ENCODE measurements at places on chromosomes 11 and 22.

DNA sequence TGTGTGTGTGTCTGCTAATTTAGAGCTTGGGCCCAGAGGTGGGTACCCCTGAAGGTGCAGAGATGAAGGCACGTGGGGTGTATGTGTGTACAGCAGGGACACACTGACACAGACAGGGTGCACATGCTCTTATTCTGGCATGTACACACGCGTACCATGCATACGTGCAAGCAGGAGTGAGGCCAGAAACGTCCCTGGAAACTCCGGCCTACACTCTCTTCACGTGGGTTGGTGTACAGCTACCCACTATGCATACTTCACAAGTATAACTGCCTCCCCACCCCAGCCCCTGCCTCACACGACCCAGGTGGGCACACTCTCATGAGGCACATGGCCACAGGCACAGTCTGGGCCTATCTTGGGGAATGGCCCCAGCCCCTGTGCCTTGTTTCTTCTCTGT is 27.5 kb upstream of the JAM3 start:
- DNase-seq, result no peak

- DNase-seq, result peak; percentile 19
These were observed at the start of gene CNTF for GRCh38 chr11:58622344-58622743. CNTF (plus strand) TSS chr11:58622665; CDS start chr11:58622753, 88 bp downstream.

- DNase-seq, result no peak
These were observed 2.5 kb upstream of the MS4A13 start for GRCh38 chr11:60512651-60513225.

GRCh38 chr11:132907651-132908413 is 624.5 kb downstream of the OPCML start:
- DNase-seq, result no peak

DNA sequence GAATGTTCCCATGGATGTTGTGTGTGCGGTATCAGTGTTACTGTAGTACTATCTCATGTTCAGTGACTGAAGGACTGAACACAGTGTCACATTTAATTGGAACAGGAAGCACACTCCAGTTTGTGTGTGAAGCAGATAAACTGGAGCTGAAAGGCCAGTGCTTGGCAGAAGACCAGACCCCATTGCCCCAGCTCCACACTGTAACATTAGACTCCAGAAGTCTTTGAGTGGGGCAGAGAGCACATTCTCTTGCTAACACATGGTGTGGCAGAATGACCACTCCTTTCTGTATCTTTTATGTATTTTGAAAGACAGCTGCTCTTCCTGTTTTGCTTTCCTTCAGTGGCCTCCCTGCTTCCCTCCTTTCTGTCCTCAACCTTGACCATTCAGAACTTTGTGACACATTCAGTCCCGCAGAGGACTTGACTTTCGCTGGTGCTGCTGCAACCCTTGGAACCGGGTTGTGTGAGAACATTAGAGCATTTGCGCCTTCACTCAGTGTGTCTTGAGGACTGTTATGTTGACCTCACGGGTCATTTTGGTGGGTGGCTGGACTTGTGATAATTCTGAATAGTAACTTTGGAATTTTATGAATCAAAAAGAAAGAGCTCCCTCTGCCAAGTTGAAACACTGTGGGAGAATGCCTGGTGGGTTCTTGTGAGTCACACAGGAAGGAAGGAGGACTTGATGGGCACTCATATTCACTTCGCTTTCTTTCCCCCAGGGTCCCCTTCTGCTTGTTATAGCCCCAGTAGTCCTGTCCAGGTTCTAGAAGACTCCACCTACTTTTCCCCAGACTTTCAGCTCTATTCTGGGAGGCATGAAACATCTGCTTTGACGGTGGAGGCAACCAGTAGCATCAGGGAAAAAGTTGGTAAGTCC is 26.4 kb downstream of the AMOTL1 start:
- DNase-seq, result peak; percentile 95

DNA sequence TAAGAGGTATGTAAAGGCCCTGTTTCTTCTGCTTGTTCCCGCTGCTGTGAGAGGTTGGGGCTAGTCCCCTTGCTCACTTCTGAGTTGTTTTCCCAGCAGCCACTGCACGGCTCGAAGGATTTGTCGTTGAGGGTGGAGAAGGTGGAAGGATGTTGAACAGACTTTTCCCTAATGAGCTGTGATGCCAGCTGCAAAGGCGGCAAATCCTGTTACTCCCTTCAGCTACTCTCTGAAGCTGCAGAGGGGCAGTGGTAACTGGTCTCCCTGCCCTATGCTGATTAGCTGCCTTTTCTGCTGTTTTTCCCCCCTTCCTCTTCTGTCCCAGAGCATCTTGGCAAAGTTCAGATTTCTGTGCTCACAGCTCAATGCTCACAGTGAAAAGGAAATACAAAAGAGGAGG is 90.4 kb upstream of the SLC25A18 start:
- no peak for DNase-seq

- DNase-seq, result peak; percentile 94
These were observed at the start of gene CD248 for GRCh38 chr11:66316849-66317251. CD248 (minus strand) TSS chr11:66317044; CDS start chr11:66317027, 17 bp downstream.

- no peak for DNase-seq
These were observed 101.9 kb upstream of the VPREB1 start for GRCh38 chr22:22142661-22143060.

- no peak for DNase-seq
These were observed 40.5 kb downstream of the LARGE1 start for GRCh38 chr22:33879796-33880195.

DNA sequence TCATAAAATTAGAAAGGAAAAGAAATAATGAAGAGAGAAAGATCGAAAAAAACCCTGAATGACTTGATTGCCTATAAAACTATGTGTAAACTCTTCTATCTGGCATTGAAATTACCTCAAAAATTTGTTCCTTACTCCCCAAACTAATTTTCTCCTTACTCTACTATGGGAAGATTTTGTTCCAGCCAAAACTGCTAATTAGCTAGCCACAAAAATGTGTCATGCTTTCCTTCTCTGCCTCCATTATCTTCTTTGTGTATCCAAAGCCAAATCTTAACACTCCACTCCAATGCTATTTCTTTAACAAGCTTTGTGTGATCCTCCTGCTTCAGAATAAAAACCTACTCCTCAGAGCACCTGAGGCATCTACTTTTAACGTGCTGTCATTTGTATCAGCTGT is 831.2 kb downstream of the METTL15 start:
- DNase-seq, result peak; percentile 26

DNA sequence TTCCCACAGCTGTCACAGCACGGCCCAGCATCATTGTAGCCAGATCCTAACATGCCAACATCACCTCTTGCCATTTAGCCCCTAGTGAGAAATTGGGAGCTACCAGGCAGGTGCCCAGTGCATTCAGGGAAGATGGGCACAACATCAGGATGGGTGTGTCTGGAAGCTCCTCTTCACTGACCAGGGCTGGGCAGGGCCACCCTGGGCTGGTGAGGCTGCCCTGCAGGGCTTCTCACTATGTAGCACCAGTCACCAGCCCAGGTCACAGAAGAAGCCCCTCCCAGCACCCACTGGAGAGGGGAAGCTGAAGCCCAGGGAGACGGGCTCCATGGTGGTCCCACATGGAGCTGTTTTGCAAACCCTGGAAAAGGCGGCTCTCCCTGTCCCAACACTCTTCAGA is 13.9 kb downstream of the ZNF74 start:
- DNase-seq, result no peak

GRCh38 chr22:25666308-25666707 is 75.7 kb upstream of the MYO18B start:
- no peak for DNase-seq

DNA sequence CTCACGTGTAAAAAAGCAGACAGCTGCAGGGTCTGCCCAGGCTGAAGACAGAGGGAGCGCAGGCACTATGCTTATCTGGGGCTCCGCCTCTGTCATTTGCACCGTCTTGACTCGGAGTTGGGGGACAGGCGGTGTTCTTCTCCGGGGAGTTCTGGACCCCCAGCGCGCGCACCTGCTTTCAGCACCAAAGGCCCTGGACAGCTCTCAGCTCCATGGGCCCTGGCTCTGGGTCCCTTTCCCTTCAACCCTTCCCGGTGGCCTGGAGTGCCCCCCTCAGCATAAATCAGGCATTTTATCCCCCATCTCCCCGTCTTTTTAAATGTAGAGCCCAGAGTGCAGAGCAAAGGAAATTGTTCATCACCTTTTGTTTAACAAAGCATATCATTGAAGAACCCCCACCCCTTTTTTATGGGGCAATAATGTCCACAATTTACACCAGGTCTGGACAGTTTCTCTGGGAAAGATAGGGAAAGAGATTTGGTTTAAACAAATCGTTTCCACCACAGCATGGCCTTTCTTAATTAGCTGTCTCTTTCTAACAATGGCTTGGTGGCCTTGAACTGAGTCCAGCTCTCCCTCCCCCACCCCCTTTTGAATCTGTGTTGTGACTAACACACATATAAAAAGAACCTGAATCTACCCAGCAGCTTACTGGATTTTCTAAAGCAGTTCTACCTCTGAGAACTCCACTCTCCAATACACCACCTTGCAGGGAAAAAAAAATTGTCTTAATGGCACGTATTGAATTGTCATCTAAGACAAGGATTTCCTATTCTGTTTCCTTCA is 1.7 kb downstream of the SEZ6L start:
- DNase-seq, result no peak

DNA sequence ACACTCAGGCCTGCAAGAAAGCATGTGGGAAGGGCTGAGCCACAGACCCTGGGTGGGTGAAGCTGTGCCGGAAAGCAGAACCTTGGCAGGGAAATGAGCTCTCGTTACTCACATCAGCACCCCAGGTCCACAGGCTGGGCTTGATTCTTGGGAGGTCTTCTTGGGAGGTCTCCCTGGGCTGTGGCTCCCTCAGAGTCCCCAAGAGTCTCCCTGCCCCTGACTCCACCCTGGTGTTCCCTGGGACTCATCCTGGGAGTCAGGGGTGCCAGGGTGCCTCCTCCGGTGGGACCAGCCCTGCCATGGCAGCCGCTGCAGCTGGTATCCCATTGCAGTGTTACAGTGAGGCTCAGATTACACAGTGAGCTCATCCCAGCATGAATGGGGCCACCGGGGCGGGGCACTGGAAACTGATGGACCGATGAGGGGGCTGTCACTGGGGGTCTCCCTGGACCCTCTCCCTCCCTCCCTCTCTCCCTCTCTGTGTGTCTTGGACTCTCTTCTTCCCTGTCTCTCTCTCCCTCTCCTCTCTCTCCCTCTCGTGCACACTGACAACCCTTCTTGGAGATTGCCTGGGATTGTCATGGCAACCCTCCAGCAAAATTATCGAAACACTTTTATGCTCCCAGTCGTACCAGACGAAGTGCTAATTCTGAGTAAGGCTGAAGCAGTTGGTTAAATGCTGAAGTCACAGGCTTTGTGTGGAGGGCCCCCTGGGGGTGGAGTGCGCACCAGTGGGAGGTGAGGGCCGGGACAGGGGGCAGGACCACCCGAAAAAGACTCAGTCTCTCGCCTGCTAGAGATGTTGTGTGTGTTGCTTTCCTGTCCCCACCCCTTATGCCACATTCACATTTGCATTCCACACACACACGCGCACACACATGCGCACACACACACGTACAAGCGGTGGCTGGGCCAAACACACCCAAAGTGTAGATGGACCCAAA is 8.6 kb upstream of the C11orf96 start:
- peak; percentile 66 for DNase-seq

DNA sequence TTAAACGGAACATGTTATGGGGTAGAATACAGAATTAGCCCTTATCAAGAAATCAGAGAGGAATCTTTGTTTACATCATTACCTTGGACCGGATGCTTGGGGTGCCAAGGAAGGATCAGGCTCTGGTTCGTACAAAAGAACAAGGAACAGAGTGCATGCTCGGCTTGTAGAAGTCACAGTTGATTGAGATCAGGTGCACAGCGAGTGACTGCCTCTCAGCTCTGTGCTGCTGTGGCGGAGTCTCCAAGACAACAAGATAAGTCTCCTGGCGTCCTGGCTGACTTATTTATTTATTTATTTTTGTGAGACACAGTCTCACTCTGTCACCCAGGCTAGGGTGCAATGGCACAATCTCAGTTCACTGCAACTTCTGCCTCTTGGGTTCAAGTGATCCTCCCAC is 31.8 kb downstream of the GLB1L2 start:
- no peak for DNase-seq

- DNase-seq, result no peak
These were observed 85.8 kb downstream of the EFCAB6 start for GRCh38 chr22:43726322-43726721.

DNA sequence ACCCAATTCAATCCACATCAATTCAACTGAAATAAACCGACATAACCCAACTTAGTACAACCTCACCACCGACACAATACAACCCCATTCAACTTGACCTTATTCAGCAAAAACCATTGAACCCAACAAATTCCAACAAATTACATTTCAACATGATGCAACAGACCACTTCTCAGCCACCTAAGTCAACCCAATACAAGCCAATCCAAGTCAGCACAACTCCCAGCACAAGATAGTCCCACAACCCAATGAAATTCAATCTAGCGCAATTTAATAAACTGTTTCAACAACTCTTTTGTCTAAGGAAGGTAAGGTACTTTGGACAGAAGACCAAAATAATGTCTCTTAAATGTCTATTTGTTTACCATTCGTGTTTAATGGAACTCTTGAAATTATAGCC is 226.0 kb downstream of the MIAT start:
- no peak for DNase-seq

DNA sequence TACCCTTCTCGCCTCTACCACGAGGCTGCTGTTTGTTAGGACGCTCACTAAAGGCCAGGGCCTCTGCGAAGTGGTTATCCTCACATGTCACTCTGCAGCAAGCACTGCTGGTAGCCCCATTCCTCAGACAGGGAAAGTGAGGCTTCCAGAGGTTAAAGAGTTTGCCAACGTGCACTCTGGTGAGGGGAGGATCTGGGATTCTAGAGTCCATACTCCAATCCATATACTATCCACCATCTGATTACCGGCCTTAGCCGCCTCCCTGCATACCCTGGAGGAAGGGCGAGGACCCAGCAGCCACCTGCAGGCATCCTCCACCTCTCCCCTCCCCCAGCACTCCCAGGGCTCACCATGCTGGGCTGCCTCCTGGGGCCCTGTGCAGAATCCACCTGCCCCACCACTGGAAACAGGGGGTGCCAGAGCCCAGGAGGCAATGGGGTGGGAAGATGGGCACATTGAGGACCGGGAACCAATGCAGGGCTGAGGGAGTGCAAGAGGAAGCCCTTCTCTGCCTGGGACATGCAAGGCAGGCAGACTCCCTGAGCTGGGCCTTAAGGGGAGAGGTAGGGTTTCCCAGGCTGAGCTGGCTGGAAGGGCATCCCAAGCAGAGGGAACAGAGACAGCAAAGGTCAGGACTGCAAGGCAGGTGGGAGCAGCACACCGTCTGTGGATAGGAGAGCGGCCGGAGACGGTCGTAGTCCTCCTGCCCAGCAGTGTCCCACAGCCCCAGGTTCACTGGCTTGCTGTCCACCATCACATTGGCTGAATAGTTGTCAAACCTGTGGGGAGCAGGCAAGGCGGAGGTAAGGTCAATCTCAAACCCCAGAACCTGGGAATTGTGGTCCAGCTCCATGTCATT is 11.7 kb downstream of the RAC2 start:
- no peak for DNase-seq

- no peak for DNase-seq
These were observed 24.4 kb upstream of the ACR start for GRCh38 chr22:50713571-50714056.

- DNase-seq, result no peak
These were observed 332.4 kb downstream of the TBC1D22A start for GRCh38 chr22:47094861-47095330.

- DNase-seq, result no peak
These were observed 12.8 kb downstream of the TBC1D22A start for GRCh38 chr22:46774980-46775849.

DNA sequence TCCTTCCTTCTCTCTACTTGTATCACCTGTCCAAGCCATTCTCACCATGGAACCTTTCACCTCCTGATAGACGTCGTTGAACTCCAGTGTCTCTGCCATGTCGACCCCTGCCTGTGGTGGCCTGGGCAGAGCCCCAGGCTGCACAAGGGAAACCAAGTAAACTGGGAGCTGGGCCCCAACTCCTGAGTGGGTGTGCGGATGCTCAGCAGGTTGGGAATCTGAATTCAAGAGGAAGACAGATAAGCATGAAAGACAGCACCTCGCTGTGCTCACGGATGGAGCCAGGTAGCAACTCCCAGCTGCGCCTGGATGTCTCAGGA is 709 bp downstream of the SSRP1 start:
- DNase-seq, result no peak

Data from fibroblast of skin of right quadriceps (primary cell).